ENCODE measurements at places on chromosomes 4 and X.

DNA sequence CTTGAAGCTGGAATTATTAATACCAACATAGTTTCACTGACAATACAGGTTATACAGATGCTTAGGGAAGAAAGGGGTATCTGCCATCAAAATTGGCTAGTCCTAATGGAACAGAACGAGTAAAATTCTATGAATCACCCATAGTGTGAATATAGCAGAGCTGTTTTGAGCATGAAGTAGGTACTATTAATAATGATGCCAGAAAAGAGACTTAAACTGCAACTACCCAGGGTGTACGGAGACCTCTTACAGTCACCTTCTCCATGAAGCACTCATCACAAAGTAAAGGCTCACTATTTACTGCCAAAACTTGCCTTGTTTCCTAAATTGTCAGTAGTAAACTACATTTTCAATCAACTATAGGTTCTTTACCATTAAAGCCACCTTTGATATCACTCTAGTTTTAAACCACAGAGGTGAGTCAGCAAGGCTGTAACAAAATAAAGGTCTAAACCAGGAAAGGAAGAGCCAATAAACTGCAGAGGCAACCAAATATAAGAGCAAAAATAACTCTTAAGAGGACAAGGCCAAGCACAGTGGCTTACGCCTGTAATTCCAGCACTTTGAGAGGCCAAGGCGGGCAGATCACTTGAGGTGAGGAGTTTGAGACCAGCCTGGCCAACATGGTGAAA lies 114.4 kb downstream of the FRYL start:
- no peak for DNase-seq

GRCh38 chr4:113106108-113106507 lies 56.7 kb downstream of the ANK2 start:
- no peak for DNase-seq

DNA sequence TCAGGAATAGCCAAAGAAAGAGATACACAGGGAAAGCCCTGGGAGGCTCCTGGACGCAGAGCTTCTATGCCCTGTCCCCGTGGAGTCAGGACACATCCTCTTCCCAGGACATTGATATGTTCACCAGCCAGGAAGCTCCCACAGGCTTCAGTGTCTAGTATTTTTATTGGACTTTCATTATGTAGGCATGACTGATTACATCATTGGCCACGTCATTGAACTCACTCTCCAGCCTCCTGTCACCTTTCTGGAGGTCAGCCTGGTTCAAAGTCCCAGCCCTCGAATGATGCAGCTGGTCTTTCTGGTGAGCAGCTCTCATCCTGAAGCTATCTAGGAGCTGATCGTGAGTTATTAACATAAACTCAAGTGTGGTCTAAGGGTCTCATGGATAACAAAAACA lies 104.1 kb downstream of the CPEB2 start:
- no peak for DNase-seq

GRCh38 chrX:113802837-113803236 lies 781.0 kb upstream of the HTR2C start:
- DNase-seq: no peak
